ENCODE measurements at places on chromosomes 7 and 10.

DNA sequence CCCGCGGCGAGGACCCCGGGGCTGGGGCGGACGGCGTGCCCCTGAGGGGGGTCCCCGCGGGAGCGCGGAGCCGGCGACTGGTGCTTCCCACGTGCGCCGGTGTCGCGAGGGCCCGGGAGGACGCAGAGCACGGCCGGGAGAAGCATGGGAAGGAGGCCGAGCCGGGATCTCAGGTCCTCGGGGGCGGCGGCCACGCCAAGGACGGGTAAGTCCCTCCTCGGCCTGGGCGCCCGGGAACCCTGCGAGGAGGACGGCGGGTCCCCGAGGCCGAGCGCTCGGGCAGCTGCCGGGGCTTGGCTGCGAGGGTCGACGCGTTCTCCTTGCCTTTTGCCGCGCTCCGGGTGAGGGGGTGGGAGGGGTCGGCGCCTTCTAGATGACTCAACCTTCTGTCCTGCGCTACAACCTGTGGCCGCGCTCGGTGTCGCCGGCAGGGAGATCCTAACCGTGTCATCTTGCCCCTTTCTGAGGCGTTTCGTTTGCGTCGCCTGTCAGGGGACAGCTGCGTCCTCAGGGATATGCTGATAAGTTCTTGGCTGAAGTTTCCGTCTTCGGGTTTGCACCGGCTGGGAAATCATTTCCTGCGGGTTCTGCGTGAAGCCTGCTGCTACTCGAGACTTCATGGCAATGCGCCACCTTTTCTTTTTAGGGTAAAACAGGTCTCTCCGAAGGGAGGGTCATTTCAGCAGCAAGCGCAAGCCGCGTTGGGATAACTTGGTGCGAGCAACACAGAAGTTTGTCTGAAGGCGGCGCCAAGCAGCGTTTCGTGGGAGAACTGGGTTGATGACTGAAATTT is 529 bp downstream of the TASOR2 start:
- DNase-seq, result peak; percentile 36

GRCh38 chr7:2821161-2821841 is 22.8 kb downstream of the GNA12 start:
- no peak for DNase-seq

DNA sequence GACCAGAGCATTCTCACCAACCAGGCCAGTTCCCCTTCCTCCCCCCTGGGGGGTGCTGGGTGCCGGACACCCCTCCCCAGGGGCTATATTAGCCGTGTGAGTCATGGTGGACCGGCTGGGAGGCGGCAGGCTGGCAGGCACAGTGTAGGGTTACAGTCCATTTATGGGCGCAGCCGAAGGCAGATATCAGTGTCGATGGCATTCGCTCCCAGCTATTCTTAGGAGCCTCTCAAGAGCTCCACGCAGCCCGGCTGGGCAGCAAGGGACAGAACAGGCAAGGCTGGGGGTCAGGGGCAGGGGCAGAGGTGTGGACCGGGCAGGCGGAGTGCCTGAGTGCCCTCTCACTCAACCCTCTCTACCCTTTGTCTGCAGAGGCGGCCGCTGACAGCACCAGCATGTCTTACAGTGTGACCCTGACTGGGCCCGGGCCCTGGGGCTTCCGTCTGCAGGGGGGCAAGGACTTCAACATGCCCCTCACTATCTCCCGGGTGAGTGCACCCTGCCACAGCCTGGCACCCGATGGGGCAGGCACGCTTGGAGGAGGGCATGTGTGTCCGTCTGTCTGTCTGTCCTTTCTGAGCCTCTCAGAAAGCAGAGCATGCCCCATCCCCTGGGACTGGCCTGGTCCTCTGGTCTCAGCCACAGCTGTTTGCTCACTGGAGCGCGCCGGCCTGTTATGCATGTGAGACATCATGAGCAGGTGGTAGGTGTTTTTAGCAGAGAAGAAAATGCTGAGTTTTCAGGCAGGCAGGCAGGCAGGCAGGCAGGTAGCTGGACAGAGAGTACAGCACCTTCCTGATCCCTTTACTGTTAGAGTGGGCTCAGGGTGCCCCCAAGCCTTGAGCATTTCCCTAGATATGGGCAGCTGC is at the start of gene LDB3:
Gene LDB3 (plus strand): TSS at position 215 of the 869 bp plus-strand sequence. CDS start 181 bp downstream, at position 396.
- no peak for DNase-seq

GRCh38 chr10:90224791-90225566 is 523.6 kb downstream of the KIF20B start:
- no peak for DNase-seq

Data from stimulated activated CD4-positive, alpha-beta T cell treated with anti-CD3 and anti-CD28 coated beads, TNF-alpha, amount 100 ng/mL, for 4 hours (primary cell).